ENCODE measurements at places on chromosomes 12 and 14.
A peak's percentile ranks its signal among the peaks of the same experiment; 100 is the strongest.

GRCh38 chr12:5467931-5468330 lies 36.0 kb downstream of the NTF3 start:
- DNase-seq: no peak

GRCh38 chr14:52951681-52952554 lies 1.1 kb upstream of the FERMT2 start:
- peak; percentile 87 for DNase-seq

GRCh38 chr12:63844391-63845341 lies at the start of gene SRGAP1:
SRGAP1 (plus strand) TSS chr12:63844700; CDS start chr12:63844817, 117 bp downstream.
- peak; percentile 81 for DNase-seq

GRCh38 chr14:100132903-100133510 lies 26.4 kb downstream of the DEGS2 start:
- no peak for DNase-seq

DNA sequence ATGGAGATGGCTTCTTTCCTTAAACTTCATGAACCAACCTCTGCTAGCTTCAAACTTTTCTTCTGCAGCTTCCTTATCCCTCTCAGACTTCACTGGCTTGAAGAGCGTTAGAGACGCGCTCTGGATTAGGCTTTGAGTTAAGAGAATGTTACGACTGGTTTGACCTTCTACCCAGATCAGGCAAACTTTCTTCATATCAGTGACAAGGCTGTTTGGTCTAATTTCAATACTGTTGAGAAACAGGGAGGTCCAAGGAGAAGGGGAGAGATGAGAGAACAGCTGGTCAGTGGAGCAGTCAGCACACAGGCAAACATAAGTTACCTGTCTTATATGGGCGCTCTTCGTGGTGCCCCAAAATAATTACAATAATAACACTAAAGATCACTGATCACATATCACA lies 14.9 kb downstream of the SCAF11 start:
- no peak for DNase-seq

Data from mesenchymal stem cell (in vitro differentiated cells and primary cell).